ENCODE measurements at places on chromosomes 11 and 22.

DNA sequence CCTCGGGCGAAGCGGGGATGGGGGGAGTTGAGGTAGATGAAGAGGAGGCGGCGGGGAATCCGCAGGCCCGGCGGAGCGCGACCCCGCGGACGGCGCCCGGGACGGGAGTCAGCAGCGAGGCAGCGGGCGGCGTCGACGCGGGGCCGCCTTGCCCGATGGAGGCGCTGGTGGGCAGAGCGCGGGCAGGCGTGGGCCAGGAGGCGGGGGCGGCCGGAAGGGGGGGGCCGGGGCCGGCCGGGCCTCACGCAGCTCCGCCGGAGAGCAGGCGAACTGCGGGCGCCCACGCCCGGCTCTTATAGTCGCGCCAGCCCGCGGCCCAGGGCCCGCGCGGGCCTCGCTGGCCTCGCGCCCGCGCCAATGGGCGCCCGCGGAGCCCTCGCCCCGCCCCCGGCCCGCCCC, at the start of gene IGF2:
Gene IGF2 (minus strand): TSS at position 267 of the 399 bp plus-strand sequence. CDS start 3,866 bp downstream, outside the sequence.
- DNase-seq: no peak

DNA sequence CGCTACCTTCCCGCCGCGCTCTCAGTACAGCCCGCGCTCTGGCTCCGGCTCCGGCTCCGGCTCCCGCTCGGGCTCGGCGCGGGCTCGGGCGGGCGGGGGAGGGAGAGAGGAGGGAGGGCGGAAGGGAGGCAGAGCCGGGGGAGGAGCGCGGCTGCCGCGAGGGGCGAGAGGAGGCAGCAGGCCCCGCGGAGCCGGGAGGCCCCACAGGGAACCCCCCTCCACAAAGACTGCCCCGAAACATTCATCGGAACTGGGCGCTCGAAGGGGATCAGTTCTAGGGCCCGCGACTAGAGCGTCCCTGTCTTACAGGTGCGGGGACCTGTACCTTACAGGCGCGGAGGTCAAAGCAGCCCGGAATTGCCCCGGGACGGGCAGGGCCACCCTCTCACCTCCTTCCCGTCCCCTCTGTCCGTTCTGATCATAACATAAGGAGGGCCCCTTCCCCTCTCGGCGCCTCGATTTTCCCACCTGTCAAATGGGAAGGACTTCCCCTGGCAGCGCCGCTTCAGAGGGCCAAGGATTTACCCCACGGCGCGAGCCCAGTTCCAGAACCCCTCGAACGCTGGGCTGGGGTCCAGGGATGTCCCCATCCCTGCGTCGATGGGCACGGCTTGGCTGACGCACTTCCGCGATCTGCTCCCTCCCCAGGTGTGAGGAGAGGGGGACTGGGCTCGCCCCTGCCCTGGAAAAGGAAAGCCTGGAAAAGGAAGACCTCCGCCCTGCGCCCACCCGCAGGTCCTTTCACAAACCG, at the start of gene SHISA8:
Gene SHISA8 (minus strand): TSS at position 40 of the 751 bp plus-strand sequence. CDS start 407 bp downstream, outside the sequence.
- DNase-seq: peak; percentile 70

DNA sequence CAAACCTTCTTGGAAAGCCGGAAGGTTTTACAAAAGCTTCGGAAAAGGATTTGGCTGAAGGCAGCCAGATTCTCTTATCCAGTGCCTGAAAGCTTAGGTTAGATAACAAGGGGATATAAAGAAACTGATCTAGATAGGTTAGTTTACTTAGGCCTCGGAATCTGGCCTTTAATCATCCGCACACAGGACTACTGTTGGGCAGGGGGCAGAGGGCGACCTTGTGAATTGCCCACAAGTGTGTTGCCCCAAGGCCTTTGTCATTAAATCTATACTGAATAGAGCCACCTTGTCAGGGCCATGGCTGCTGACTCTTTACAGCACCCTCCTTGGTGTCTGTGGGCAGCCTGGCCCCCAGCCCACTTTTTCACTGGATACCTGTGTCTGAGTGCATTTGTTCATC, 9.7 kb upstream of the MTMR2 start:
- DNase-seq: no peak

- DNase-seq: no peak
These were observed 588.5 kb upstream of the ARHGAP42 start for GRCh38 chr11:100098560-100098959.

GRCh38 chr22:49823289-49824045, 4.2 kb downstream of the BRD1 start:
- DNase-seq: no peak

DNA sequence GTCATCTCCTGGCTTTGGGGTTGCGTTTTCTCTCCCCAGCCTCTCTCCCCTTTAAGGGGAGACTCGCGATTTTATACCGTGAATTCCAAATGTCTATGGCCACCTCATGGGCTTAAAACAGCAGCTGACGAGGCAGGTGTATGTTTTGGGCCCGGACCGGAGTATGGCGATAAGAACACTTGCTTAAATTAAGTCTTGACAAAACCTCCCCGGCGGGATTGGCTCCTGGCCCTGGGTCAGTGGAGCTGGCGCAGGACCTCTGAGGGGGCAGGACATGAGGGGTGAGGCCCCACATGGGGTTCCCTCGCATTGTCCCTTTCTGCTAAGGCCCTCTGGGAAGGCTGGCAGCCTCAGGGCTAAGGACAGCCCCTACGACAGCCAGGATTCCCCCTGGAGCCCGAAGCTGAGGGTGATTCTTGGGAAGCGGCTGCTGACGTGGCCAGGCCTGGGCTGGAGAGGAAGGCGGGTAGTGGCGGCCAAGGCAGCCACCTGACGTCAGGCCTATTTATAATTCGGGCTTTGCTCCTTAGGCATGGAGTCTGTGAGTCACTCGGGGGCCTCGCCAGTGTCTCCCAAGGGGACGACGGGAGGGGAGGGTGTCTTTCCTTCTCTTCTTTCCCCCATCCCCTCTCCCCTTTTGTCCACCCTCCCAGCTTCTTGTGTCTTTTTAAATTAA, 12.7 kb downstream of the MYO18B start:
- DNase-seq: no peak

GRCh38 chr22:32994041-32994830, 63.9 kb downstream of the SYN3 start:
- DNase-seq: no peak

- peak; percentile 23 for DNase-seq
These were observed 3.3 kb downstream of the TTLL1 start for GRCh38 chr22:43085658-43086606.

- peak; percentile 83 for DNase-seq
These were observed 34.6 kb downstream of the CYTH4 start for GRCh38 chr22:37316875-37317371.

DNA sequence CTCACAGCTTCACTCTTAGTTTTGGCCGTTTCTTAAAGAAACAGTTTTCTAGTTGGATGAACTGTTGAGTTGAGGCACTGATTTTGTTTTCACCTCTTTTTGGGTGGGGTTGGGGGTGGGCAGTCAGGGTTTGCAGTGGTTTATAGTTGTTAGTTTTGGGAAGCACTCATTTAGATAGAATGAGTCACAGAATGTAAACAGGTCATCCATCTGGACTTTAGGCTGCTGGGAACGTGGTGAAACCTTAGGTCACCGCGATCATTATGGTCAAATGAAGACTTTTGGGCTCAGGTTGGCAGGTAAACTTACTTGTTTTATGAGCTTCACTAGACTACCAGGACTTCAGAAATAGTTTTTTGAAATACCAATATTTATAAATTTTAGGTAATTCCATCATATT, 48.4 kb downstream of the CSTPP1 start:
- no peak for DNase-seq

- peak; percentile 56 for DNase-seq
These were observed 31.9 kb upstream of the IGLL5 start for GRCh38 chr22:22855617-22856308.

Data from activated CD4-positive, alpha-beta memory T cell treated with anti-CD3 and anti-CD28 coated beads for 36 hours (primary cell).